WTC11 (cell line): ENCODE measurements at places on chromosomes 7 and 10.
A peak's percentile ranks its signal among the peaks of the same experiment; 100 is the strongest.

GRCh38 chr7:109745677-109746410 lies 1176.2 kb downstream of the DNAJB9 start:
- DNase-seq, result no peak

DNA sequence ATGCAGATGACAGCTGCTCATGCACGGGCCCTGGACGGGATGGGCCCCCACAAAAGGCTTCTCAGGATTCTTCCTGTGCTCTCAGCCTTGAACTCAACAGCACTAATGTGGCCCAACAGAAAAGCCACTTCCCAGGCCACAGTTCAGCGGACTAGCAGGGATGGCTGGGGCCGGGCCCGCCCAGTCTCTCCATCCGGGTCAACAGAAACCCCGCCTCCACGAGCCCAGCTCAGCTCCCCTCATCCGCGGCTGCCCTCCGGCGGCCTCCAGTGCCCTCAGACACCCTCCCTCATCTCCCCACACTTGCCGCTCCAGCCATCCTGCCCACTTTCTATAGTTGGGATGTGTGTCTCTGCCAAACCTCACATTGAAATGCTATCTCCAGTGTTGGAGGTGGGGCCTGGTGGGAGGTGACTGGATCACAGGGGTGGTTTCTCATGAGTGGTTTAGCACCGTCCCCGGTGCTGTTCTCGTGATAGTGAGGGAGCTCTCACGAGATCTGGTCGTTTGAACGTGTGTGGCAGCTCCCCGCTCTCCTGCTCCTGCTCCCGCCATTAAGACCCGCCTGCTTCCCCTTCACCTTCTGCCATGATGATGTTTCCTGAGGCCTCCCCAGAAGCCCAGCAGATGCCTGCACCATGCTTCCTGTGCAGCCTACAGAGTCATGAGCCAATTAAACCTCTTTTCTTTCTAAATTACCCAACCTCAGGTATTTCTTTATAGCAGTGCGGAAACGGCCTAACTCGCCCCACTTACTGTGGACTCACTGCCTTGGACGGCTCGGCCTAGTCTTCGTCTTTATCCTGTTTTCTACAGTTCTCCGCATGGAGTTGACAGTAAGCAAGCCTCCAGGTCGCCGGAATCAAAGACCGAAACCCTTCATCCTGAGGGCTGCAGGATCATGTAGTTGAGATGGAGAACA lies 169.9 kb upstream of the RNF32 start:
- DNase-seq, result peak; percentile 32

GRCh38 chr7:139908792-139909191 lies 79.7 kb downstream of the TBXAS1 start:
- no peak for DNase-seq

GRCh38 chr10:111113961-111114757 lies 37.3 kb downstream of the ADRA2A start:
- no peak for DNase-seq

- DNase-seq, result no peak
Measured at GRCh38 chr10:22054961-22055360, 51.4 kb upstream of the DNAJC1 start.

DNA sequence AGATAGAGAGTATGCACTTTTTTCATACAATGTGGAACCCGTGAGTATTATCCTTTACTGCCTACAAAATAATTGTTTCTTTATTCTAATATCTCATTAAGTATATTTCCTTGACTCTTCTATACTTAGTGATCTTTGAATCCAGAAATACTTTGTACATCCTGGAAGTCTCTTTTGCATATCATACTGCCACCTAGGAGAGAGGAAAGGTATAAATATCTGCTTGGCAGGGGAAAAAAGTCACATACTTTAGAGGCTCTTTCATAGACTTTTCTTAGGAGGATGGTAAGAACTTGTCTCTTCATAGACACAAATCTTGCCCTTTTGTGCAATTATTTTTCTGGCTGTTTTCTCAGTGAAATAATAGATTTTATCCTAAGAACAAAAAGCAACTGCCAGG lies 436.0 kb downstream of the PAXIP1 start:
- DNase-seq, result no peak

DNA sequence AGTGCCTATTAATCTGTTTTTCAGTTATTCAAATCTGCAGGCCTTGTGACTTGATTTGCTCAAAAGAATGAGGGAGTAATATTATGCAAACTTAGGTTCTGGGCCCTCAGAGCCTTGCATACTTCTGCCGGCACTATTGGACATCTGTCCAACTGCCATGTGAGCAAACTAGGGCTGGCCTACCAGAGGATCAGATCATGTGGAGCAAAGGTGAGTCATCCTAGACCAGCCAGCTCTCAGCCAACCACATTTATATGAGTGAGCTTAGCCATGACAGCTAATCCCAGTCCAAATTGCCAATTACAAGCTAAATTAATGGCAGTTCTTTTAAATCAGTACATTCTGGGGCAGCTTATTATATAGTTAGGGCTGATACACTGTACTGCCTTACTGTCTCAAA lies 69.6 kb downstream of the SDHAF3 start:
- no peak for DNase-seq

DNA sequence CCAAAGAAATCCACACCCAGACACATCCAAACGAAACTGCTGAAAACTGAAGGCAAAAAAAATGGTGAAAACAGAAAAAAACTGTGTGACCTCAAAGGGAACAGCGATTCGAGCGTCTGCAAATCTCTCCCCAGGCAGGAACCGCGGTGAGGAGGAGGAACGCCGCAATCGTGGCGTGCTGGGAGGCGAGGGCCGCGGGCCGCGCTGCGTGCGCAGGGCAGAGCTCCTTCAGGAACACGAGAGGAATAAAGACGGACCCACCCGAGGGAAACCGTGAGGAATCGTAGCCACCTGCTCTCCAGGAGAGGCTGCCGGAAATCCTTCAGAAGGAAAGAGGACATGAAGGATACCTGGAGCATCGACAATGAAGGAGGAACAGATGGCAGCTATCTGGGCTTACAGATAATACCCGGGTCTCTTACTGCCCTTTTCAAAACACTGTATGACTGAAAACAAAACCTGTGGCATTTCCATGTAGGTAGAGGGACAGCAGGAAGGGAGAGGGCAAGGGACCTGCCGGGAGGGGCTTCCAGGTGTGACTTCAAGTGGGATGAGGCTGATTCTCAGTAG lies 266.0 kb downstream of the MAD1L1 start:
- no peak for DNase-seq

- no peak for DNase-seq
Measured at GRCh38 chr7:48011951-48012350, 17.0 kb downstream of the SUN3 start.

GRCh38 chr10:84543948-84544347 lies 215.6 kb downstream of the CCSER2 start:
- no peak for DNase-seq
